Camera-type eye (tissue), 1 donor: ENCODE measurements at places on chromosomes 7 and 10. TPM values are rescaled to one million over a fixed set of nuclear protein-coding genes. Genes with fewer than 3 reads are reported as not detected.

TMEM184A gene
- 3.5 TPM for total RNA-seq

RUFY2 gene
- total RNA-seq, result 68.5 TPM

PNLIPRP1 gene
- total RNA-seq, result not detected

SFRP5 gene
- 68.7 TPM for total RNA-seq

ZNHIT1 gene
- total RNA-seq, result 52.2 TPM

GPR15LG gene
- not detected for total RNA-seq
